ENCODE measurements at places on chromosomes 2 and 18.

- DNase-seq, result no peak
Observed at GRCh38 chr2:25339211-25339674, 2.5 kb downstream of the DNMT3A start.

- peak; percentile 34 for DNase-seq
Observed at GRCh38 chr2:111898703-111899514, 502 bp downstream of the MERTK start.

DNA sequence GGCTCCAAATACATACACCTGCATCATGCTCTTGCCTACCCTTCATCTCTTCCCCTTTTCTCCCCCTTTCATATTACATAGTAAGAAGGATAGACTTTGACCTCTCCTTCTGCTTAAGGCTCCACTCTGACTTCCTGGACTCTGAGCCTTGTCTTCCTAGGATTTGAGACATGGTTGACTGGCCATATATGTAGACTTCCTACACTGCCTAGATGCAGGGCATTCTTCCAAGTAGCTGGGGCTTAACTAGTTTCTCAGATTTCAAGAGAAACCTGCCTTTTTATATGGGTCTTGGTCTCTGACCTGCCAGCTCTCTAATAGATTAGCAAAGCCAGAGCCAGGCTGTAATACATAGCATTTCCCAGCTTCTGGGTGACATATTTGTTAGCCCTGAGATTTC lies 35.4 kb upstream of the CYP26B1 start:
- no peak for DNase-seq

DNA sequence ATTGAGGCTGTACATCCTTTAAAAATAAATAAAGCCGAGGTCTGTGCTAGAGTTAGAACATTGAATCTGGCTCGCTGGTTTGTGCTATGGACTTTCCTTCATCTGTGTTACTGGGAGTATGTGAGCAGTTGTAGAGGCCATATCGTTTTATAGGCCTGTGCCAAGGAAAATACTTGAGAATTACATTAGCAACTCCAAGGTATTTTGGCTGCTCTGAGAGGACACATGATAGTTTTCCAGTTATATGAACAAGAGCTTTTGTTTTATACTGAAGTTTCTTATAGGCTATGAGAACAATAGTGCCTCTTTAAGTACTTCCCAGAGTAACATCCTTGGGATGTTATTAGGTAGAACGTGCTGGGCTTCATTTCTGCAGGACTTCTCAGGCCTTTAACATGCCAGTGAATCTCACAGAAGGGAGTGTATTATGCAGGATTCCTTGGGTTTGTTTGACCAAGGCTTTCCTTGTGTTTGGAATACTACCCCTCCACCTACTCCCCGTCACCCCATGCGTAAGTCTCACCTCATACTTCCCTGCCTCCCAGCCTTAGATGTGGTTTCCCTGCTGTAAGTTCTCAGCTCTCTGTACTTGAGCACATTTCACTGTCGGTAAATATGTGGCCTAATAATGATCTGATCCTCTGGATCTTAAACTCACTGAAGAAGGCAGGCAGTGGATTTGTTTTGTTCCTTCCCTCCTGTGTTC lies 21.0 kb downstream of the TCF7L1 start:
- peak; percentile 36 for DNase-seq

GRCh38 chr2:46047290-46047689 lies 249.9 kb upstream of the EPAS1 start:
- DNase-seq, result no peak

DNA sequence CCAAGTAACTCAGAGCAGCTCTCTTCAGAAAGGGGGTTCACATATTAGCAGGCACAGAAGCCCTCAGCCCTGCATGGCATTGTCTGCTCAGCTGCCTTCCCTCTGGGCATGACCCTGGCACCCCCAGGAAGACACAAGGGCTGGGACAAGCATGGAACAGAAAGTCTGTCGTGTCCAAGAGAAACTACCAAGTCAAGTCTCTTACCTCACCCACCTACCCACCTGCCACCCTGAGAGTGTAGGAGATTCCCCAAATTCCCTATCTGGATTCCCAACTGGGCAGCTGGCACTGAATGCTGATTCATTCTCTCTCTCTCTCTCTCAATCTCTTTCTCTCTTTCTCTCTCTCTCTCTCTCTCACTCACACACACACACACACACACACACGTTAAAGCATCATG lies 21.6 kb downstream of the SMAD7 start:
- DNase-seq, result no peak

GRCh38 chr18:37937287-37937686 lies 371.7 kb upstream of the CELF4 start:
- peak; percentile 53 for DNase-seq

DNA sequence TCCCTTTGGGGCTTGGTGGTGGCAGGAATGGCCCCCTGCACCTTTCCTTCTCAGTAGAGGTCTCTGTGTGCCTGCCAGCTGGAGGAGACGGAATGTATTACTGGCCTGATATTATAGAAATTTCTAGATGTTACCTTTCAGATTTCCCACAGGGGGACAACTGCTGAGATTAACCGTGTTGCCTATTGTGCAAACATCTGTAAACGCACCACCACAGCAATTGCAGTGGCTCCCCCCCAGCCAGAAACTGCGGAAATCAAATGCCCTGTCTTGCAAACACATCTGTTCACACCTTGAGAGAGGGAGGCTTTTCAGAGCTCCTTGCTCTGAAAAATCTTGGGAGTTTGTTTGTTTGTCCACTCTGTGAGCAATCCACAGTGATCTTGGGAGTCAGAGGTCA lies 270.0 kb upstream of the RAB12 start:
- DNase-seq, result no peak

GRCh38 chr2:57890464-57890863 lies 156.1 kb upstream of the VRK2 start:
- DNase-seq, result no peak

GRCh38 chr18:75116809-75117208 lies 92.1 kb downstream of the PTGR3 start:
- no peak for DNase-seq

GRCh38 chr2:25576596-25576995 lies 96.8 kb downstream of the DTNB start:
- DNase-seq, result no peak

All from umbilical cord (tissue), 2 donors.